ENCODE measurements at places on chromosomes 16 and 17. TPM values are rescaled to one million over a fixed set of nuclear protein-coding genes. Genes with fewer than 3 reads are reported as not detected.
A peak's percentile ranks its signal among the peaks of the same experiment; 100 is the strongest.

The PPM1E gene
- total RNA-seq = not detected

DNA sequence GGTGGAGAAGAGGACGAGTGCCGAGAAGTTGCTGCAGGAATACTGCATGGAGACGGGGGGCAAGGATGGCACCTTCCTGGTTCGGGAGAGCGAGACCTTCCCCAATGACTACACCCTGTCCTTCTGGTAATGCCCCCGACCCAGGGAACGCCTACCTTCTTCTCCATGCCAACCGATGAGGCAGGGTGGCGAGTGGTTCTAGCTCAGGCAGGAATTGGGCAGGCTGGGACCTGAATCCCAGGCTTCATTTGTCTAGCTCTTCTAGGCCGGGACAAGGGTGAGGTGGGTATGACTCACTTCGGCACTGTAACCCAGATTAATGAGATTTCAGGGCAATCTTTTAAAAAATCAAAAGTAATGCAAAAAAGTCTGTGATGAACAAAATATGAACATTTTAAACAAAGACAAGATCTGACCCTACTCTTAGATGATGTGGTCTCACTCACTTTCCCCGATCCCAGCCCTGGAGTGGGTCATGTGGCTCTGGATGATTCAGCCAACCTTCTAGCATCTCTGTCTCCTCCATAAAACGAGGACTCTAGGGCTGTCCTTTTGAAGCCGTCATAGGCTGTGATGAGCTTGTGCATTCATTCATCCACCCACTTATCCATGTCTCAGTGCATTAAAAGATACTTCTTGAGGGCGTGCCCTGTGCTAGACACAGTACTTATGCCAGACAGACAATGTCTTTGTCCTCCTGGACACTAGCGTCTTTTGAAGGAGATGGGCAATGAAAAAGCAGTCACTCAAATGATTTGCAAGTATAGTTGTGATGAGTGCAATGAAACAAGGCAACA, 102.6 kb downstream of the SDR42E1 start:
- DNase-seq = no peak

The KATNIP gene
- total RNA-seq = 23.8 TPM

The KRT25 gene
- total RNA-seq = not detected

DNA sequence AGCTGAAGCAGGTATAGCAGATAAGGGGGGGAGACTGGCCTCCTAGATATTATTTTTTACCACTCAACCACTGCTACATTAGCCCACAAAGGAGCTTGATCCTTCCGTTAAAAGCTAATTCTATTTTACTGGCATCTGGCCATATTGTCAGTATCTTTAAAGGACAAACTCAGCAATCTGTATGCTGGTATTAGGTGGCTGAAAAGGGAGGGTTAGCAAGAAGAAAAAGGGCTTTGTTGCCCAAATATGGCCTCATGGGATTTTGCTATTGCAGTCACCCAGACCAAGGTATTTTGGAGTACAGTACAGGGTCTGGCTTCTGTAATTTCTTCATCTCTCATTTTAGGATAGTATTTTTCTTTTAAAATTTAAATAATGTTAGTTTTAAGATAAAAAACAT, 14.4 kb downstream of the RFWD3 start:
- DNase-seq = no peak

DNA sequence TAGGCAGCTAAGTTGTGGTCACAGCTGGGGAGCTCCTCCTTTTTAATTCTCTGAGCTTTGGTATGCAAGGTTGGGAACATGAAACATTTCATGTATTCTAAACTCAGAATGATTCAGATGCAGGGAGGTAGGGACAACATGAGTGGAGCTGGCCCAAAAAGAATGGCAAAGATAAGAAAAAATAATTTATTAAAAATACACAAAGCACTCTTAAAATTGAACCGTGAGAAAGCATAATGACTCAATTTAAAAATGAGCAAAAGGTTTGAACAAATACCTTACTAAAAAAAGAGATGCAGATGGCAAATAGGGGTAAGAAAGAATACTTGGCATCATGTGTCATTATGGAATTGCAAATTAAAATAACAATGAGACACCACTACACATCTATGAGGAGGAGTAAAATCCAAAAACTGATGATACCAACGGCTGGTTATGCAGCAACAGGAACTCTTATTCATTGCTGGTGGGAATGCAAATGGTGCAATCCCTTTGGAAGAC, 175.6 kb upstream of the IRX3 start:
- DNase-seq = no peak

DNA sequence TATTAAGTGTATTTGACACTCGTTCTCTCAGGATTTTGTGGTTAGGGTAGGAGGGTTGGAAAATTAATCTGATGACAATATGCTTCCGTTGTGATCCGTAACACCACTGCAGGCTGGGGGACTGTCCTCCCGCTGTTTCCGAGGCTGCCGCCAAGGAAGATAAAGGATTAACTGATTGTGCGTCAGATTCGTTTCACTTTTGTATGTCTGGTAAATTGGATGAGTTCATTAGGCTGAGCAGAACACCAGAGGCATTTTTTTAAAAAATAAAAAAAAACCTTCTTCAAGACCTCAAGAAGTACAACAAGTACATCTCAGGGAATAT, 486.7 kb upstream of the SALL1 start:
- DNase-seq = no peak

DNA sequence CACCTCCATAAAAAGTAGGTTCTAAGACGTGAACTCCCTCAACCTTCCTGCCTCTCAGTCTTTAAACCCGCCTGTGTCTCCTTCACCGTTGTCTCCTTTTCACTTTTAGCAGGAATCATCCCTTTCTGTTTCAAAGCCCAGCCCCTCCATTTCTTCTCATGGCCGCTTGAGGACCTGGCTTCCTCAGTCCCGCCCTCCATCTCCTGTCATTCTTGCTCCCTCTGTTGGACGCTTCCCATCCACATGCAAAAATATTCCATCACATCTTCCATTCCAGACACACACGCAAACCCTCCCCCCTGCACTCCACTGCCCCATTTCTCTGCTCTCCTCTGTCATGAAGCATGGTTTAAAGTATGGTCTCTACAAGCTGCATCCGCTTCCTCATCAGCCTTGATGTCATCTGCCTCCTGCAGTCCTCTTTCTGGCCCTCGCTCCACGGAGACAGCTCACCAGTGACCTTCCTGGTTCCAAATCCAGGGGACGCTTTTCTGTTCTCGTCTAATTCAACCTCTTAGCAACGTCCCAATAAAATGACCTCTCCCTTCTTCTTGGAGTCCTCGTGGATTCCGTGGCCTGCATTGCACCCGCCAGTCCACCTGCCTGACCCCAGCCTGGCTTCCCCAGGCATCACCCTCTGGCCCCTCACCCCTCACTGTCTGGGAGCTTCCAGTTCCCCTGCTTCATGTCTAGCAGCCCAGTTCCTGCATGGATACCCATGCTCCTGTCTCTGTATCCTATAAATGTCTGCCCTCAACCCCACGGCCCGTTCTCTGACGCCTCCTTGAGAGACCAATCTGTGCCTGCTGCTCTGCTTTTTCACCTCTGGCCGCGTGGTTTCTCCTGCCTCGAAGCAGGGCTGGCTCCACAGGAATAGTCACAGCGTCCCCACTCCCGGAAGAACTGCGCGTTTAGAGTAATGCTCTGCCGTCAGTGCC, 26.2 kb downstream of the ANKRD40 start:
- DNase-seq = peak; percentile 47

DNA sequence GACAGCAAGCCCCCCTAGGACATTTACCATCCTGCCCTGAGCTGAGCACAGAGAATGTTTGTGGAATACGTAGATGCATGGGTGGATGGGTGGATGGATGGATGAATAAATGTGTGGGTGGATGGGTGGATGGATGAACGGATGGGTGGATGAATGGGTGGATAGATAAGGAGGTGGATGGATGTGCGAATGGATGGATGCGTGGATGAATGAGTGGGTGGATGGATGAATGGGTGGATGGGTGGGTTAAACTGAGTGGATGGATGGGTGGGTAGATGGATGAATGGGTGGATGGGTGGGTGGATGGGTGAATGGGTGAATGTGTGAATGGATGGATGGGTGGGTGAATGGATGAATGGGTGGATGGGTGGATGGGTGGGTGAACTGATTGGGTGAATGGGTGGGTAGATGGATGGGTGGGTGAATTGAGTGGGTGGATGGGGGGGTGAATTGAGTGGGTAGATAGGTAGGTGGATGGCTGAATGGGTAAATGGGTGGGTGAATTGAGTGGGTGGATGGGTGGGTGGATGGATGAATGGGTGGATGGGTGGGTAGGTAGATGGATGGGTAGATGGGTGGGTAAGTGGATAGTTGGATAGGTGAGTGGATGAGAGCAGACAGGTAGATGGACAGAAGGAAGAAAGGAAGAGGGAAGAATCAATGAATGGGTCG, 5.2 kb downstream of the TMC6 start:
- DNase-seq = no peak

DNA sequence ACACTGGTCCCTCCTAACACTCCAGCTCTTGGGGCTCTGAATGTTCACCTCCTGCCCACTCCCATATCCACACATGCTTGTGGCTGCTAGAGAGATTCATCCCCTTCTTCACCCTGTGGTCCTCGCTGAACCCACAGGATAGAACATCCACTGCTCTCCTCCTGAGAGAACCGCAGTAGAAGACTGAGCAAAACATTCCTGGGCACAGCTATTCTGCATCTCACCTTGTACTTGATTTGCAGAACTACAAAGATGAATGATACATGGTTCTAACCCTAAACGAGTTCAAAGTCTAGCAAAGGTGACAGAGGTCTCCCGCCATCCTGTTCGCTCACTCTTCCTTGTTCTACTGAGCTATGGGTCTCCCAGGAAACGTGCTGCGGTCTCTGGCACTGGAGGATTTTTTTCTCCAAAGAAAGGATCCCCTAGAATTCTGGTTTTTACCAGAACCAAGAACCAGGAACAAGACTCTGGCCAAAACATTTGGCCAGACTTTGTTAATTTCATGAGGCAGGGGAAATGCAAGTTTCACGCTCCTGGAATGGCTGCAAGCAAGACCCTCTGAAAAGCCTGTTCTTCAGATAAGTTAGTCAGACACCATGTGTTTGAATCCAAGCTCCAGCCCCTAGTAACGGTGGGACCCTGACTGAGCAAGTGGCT, 39.5 kb downstream of the TMEM114 start:
- DNase-seq = no peak

- no peak for DNase-seq
These were observed 126.9 kb upstream of the WSCD1 start for GRCh38 chr17:5943232-5943631.

The NUFIP2 gene
- total RNA-seq = 51.5 TPM

The SPATA32 gene
- total RNA-seq = not detected

DNA sequence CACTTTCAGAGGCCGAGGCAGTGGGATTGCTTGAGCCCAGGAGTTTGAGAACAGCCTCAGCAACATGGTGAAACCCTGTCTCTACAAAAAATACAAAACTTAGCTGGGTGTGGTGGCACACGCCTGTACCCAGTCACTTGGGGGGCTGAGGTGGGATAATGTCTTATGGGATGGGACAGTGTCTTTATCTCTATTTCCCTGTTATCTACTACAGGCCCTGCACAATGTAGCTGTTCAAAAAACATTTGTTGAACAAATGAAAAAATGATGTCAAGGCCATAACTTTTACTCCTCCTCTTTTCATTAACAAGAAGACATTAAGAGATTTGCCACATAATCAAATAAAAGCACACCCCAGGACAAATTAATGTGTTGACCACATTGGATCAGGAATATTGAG, 13.8 kb downstream of the TUBG1 start:
- DNase-seq = peak; percentile 8

DNA sequence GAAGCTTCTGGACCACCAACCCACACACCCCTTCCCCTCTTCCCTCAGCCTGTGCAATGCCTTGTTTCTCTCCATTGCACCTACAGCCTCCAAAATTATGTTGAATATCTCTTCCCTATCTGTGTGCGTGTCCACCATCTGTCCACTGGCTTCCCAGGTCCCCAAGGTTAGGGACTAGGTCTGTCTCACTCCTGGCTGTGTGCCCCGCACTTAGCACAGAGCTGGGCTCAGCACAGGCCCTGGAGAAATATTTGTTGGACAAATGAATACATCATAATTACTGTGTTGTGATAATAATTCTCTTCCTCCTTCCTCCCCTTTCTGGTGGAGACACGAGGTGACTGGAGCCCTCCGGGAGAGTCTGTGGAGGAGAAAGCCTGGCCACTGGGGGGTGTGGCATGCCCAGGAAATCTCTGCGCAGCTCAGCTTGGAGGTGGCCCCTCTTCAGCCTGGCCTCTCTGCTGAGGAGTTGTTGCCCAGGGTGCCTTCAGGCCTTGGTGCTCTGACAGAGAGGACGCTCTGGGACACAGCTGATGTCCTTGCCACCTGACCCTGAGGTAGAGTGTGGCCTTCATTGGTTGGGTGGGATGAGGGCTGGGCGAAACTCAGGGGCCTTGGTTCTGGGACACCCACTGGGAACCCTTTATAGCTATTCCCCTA, 3.3 kb upstream of the BRD7 start:
- DNase-seq = no peak

The CAPNS2 gene
- 0.67 TPM for total RNA-seq

The KRTAP2-1 gene
- not detected for total RNA-seq

GRCh38 chr17:63543822-63544420, 6.4 kb upstream of the DCAF7 start:
- peak; percentile 46 for DNase-seq

GRCh38 chr16:62462971-62463370, 426.7 kb upstream of the CDH8 start:
- no peak for DNase-seq

The TK1 gene
- 3.3 TPM for total RNA-seq

DNA sequence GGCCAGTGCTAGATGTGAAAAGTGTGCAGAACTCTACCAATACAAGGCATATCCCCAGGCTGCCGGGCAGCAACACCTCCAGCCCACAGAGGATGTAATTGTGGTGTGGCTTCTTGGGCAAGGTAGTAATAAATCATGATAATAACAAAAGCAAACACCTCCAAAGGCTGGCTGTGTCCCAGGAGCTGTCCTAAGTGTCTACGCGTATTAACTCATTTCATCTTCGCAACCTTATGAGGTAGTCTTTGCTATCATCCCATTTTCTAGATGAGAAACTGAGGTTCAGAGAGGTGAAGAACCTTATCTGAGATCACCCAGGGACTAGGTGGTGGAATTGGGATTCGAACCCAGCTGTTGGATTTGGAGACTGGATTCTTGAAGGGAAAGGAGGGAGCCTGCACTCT, 5.3 kb downstream of the PDK2 start:
- DNase-seq = no peak

All from upper lobe of right lung (tissue), 1 donor.